ENCODE measurements at places on chromosomes 5 and 9.

DNA sequence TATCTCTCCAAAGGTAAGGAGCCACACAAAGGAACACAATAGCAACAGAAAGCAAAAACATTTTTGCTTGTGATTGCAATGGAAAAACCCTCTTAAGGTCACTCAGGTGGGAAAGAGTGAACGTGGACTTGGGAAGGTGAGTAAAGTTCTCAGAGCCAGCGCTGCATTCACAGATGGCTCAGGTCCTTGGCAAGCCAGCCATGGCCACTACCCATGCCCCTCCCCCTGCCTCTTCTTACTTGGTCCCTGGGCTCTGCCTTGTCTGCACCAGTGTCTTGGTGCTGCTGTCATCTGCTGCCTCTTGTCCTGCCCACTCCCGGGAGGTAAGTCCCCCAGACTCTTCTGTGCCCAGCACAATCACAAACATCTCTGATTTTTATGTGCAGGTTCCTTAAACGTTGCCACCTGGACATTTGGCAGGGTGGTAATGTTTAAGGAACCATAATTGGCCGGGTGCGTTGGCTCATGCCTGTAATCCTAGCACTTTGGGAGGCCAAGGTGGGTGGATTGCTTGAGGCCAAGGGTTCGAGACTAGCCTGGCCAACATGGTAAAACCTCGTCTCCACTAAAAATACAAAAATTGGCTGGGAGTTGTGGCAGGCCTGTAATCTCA, 74.6 kb downstream of the FEM1C start:
- no peak for DNase-seq

DNA sequence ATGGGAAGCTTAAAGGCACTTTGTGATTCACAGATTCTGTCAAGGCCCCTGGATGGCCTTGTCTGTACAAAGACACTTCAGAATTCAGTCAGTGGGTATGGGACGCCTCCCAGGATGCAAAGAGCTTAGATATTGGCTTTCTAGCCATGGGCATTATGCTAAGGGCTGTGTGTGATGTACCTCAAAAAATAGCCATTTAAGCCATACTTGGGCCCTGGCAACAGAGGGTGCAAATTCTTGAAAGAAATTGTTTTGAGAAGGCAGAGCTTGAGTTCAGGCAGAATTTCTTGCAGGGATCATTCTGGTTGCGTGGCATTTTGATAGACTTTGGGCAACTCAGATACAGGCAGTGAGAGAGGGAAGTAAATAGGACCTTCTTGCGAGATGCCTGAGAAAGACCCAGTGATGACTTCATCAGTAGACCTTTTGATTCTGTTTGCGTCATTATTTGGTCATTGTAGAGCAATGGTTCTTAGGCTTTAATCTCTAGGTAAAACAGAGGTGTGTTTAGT, 3.9 kb downstream of the CYFIP2 start:
- no peak for DNase-seq

DNA sequence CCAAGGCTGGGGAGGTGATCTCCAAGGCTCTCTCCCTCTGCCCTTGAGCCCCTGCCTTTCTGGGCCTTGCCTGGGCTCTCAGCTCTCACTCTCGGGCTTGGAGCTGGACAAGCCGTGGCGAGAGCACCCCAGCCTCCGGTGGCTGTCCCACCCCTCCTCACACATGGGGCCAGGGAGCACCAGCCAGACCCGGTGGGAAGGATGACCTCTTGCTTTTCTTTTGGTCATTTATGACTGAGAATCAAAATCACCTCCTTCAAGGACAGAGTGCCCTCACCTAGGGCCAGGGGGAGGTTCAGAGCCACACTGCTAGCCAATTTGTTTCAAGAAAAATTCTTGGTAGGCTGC, 14.1 kb downstream of the TCF7 start:
- DNase-seq = no peak

- DNase-seq = no peak
Observed at GRCh38 chr5:69167493-69167855, 524 bp downstream of the CCNB1 start.

DNA sequence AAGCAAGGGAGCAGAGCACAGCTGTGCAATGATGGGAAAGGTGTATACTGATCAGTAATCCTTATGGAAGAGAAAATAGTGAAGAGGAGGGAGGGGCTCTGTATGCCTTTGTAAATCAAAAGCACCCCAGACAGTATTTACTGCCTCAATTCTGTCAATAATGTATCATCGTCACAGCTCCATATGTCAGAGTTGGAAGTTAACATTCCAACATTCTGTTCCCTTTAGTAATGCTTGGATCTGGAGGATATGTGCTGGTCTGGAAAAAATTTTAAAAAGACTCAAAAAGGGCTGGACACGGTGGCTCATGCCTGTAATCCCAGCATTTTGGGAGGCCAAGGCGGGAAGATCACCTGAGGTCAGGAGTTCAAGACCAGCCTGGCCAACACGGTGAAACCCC, 310.4 kb downstream of the ACTL7B start:
- no peak for DNase-seq

DNA sequence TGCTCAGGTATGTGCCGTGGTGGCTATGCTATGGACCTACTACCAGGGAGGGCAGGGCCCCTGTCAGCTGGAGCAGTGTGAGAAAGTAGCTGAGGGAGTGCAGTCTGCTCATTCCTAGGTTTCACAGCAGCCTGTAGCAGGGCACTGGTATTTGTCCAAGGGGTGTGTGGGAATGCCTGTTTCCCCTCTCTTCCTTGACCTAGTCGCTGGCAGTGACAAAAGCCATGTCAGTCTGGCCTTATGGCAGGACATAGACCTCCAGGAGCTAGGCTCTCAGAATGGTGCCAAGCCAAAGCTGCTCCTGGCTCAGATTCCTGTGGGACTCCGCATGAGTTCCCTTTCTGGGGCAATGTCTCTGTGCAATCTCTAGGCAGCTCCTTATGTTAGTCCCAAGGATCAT, 253.9 kb upstream of the TYRP1 start:
- DNase-seq = no peak

GRCh38 chr9:2126331-2126803, 111.2 kb downstream of the SMARCA2 start:
- DNase-seq = no peak

GRCh38 chr5:57034201-57034916, 82.4 kb upstream of the MIER3 start:
- DNase-seq = no peak

- no peak for DNase-seq
Observed at GRCh38 chr5:154757814-154758406, 2.7 kb downstream of the LARP1 start.

DNA sequence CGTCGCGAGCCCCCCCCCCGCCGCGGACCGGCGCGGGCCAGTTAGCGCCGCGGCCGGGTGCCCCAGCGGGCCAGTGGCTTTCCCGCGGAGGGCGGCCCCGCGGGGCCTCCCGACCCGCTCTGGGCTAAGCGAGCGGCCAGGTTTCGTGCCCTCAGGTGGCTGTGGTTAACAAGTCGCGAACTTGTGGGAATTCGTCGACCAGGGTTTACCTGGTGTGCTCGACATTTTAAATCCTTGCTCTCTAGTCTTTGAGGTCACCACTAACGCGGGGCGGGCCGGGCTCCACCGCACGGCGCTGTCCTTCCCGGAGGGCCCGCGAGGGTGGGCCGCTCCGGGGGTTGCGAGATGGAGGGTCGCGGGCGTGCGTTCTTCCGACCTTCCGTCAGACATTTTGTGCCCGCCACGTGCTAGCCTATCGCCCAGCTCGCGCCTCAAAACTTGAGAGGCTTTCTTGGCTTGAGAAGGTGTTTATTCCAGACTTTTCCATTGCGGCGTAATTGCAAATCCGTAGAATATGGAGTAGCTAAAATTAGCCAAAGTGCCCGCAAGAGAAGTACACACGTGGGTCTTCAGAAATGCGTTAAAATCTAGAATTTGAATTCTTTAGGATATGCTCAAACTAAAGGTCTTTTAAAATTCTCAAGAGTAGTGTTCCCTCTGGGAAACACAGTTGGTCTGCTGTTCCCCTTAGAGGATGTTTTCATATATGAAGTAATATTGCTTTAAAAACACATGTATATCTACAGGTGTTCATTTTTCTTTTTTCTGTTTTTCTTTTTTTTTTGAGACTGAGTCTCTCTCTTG, 2.1 kb downstream of the ANP32B start:
- no peak for DNase-seq

GRCh38 chr5:151037561-151038411, 17.4 kb downstream of the GPX3 start:
- no peak for DNase-seq

DNA sequence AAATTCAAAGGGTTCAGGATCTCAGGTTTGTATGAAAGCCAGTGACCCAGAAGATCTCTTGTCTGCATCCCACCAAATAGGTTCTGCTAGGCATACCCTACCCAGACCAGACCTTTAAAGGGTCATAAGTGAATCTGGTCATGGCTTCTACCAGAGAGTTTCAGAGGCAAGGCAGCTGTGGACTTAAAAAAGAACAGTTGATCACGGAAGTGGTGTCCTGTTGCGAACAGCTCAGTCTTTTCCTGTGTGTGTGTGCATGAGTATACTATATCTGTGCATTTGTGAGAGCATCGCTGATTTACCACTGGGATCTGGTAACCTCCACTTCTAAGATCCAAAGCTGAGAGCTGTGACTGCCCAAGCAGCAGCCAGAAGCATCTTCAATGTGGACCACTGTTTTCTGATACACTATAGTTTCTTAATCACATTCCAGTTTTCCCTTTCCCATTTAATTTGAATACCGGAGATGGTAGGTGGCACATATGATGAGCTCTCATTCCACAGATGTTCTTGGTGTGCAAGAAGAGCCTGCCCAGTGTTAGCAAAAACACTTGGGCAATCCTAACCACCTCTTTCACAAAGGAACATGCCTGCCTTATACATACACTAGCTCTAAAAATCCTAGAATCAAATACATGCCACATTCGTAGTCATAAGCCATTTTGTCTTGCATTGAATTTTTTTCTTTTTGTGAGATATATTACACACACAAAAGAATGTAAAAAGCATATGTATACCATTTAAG, 36.2 kb upstream of the OR2S2 start:
- DNase-seq = no peak

- DNase-seq = no peak
Observed at GRCh38 chr9:108272349-108272899, 583.4 kb downstream of the ACTL7B start.

- no peak for DNase-seq
Observed at GRCh38 chr5:73908395-73908794, 282.4 kb downstream of the ARHGEF28 start.

DNA sequence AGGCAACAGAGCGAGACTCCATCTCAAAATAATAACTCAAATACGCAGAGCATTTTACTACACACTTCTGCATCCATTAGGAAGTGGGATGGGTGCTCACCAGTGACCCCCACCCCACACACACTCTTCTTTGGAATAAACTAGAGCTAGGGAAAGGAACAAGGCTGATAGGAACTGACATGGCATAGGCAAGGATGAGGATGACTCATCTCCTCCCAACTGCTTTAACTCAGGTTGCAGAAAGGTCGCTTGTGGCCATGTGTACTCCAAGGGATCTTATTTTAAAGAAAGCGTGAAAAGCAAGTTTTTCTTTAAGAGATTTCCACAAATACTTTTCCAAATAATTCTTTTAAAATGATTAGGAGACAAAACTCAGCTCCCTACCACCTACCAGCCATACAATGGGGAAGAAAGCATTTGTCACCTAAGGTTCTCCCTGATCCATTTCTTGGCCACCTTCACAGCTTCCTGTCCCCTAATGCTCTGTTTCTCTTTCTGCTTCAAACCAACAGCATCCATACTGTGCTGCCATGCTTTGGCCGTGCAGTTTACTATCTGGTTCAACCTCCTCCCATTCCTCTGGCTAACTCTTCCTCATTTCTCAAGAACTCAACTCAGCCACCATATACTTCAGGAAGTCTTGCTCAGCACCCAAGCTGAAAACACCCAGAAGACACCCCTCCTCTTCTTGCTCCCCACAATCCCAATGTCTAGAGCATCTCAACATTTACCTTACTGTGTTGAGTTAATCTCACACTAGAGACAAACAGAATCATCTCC, 211.9 kb downstream of the ACTL7B start:
- no peak for DNase-seq

GRCh38 chr5:137113161-137113560, 386.0 kb downstream of the SPOCK1 start:
- no peak for DNase-seq

DNA sequence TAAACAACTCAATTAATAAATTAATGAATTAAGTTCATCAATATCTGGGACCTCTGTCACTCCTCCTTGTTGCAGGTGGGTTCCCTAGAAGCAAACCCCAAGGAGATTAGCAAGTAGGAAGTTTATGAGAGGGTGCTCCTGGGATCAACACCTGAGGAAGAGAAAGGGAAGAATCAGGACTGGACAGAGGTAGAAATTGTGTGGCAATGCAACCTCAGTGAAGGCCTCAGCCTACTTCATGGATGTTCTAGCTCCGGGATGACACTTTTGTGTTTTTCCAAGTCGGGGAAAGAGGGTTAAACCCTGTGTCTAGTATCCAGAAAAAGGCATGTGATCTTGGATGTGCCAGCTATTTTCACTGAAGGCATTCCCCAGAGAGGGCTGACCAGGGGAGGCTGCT, 23.2 kb downstream of the MAMDC2 start:
- DNase-seq = no peak

GRCh38 chr5:80964919-80965318, 4.8 kb downstream of the RASGRF2 start:
- DNase-seq = no peak

DNA sequence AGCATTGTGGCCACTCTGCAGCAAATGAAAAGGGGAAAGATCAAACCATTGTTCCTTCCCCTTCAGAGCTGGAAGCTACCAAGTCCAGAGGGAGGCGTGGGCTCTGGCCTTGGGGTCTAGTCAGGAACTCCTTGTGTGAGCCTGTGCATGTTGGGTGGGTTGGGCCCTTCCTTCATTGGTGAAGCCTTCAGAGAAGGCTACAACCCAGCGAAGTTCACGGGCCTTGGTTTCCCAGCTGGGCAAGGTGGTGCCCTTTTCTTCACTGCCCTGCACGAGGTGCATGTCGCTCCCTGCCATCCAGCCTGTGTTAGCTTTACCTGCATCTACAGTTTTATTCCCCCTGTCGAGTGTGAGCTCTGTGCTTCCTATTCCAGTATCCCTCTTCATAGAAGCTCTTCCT, 84.7 kb downstream of the ZNF618 start:
- DNase-seq = no peak

DNA sequence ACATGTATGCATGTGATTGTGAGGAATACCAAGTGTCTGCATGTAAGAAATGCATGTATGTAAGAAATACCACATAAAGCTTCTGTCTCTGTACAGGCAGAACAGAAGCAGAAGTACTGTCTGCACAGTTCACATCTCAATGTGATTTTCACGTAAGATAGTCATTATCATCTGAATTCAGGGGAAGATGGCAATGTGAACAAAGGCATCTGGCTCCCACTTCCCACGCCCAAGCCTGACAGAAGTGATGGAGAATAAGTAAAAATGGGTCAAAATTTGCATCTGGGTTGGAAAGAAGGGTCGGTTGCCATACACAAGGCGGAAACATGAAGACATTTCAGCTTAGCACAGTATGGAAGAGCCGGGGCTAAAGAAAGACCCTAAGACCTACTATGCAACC, 71.7 kb downstream of the SUSD1 start:
- no peak for DNase-seq

- DNase-seq = no peak
Observed at GRCh38 chr9:136921307-136921706, 23.2 kb downstream of the FBXW5 start.

DNA sequence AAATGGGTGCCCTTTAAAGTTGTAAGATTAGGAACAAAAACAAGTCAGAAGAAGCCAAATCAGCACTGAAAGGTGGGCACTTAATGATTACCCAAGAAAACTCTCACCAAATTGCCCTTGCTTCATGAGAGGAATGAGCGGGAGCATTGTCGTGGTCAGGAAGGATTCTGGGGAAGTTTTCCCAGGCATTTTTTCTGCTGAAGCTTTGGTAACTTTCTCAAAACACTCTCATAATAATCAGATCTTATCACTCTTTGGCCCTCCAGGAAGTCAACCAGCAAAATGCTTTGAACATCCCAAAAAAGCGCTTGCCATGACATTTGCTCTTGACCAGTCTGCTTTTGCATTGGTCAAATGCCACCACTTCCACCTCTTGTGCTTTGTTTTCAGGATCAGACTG, 10.4 kb upstream of the PCDHGC3 start:
- DNase-seq = no peak

All from stimulated activated CD4-positive, alpha-beta T cell treated with anti-CD3 and anti-CD28 coated beads, Interleukin-1b, Interleukin-23, amount 100 ng/mL, for 1 hour (primary cell).